ENCODE measurements at places on chromosomes 3 and 15.
A peak's percentile ranks its signal among the peaks of the same experiment; 100 is the strongest.

GRCh38 chr15:67927501-67928168 lies 87.8 kb upstream of the RNU6-1 start:
- DNase-seq = peak; percentile 23

- peak; percentile 70 for DNase-seq
These were observed 56.9 kb downstream of the CYP19A1 start for GRCh38 chr15:51281368-51281967.

DNA sequence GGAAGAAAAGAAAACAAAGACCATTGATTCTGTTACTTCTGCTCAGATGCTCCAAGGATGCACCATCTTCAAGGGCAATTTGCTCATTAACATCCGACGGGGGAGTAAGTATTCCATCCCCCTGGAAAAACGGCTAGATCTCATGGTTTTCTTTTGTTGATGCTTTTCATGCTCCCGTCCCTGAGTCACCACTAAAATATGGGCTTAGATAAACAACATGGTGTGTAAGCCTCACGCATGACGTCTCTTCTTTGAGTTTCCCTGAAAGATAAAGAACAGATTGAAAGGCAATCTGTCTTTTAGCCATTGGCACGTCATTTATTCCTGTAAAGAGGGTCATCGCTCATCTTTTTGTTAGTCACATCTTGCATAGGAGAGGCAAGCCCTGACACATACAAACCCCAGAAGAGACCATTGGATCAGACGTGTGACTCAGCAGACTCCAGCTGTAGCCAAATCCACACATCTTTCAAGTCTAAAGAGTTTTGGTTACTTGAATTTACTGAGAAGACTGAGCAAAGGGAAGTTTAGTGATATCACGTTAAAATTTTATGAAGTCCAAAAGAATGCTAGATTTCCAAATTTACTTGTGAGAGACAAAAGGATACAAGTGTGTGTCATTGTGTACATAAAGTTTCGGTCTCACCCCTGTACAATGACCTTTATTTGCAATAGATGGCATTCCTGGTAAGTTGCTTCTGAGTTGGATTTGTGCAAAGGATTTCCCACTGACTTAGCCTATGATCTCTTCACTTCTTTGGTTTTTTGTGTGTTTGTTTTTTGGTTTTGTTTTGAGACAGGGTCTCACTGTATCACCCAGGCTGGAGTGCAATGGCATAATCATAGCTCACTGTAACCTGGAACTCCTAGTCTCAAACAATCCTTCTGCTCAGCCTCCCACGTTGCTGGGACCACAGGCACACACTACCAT lies 110.5 kb downstream of the PGPEP1L start:
- peak; percentile 97 for DNase-seq

GRCh38 chr3:117304681-117305080 lies 595.1 kb downstream of the TUSC7 start:
- no peak for DNase-seq

GRCh38 chr15:88939486-88939806 lies 26.3 kb upstream of the MFGE8 start:
- DNase-seq = no peak

DNA sequence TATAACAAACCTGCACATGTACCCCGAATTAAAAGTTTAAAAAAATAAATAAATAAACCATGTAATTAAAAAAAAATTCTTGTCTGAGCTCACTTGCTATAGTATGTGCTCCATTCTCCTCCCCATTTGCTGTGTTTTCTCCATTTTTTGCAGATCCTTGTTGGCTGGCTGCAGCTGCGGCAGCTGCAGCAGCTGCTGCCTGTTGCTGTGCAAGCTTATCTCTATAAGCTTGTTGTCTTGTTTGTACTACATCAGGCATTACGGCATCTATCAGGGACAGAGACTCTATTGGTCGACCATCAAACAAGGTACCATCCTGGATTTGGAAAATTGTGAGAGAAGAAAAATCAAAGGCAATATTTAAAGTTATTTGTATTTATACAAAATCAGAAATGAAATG lies 145.9 kb downstream of the TBL1XR1 start:
- peak; percentile 27 for DNase-seq

DNA sequence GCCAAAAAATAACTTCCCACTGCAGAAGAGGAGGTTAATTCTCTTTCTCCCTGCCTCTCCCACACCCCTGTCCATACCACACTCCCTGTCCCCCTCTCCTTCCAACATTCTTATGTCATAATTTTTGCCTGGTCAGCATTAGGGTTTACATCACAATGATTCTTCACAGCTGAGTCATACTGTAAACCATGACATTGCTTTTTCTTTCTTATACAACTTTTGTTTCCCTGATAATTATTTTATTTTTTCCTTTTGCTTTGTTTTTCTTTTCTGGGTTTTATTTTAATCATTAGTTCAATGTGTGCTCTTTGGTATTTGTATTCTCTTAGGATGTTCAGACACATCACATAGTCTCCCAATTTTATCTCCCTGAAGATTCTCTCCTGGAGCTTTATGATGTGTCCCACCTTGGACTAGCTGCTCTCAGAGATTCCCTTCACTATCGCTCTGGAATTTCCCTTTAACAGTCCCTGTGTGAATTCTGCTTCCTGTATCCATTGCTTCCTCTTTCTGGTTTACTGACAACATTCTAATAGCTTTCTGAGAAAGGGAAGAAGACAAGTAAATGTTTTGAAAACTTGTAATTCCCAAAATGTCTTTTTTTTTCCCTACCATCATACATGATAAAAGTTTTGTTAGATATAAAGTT lies 70.7 kb downstream of the SOX2 start:
- DNase-seq = no peak

- DNase-seq = no peak
These were observed 37.6 kb downstream of the PTPN23 start for GRCh38 chr3:47418167-47419082.

- no peak for DNase-seq
These were observed 37.6 kb downstream of the ARHGEF3 start for GRCh38 chr3:56764184-56764583.

GRCh38 chr15:80569656-80570055 lies 125.5 kb upstream of the ABHD17C start:
- no peak for DNase-seq

- no peak for DNase-seq
These were observed 33.4 kb downstream of the SH3BP5 start for GRCh38 chr3:15299036-15299435.

GRCh38 chr3:190644035-190644434 lies 130.2 kb downstream of the IL1RAP start:
- DNase-seq = no peak

DNA sequence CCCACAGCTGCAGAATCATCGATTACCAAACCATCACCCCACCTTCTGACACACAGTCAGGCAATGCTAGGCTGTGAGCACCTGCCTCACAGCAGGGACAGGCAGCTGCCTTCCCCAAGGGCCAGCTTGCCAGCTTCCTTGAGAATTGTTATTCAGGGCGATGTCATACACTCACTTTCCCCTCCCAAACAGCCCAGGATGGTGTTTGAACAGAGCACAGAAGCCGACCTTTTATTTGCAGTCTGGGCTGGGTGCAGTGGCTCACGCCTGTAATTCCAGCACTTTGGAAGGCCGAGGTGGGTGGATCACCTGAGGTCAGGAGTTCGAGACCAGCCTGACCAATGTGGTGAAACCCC lies 84.5 kb upstream of the HERC1 start:
- DNase-seq = no peak

- DNase-seq = peak; percentile 24
These were observed 20.5 kb downstream of the SLC35A5 start for GRCh38 chr3:112582244-112582874.

- DNase-seq = peak; percentile 77
These were observed 32.8 kb downstream of the MYH15 start for GRCh38 chr3:108477511-108478147.

GRCh38 chr15:85745023-85745422 lies 49.7 kb downstream of the KLHL25 start:
- DNase-seq = no peak

DNA sequence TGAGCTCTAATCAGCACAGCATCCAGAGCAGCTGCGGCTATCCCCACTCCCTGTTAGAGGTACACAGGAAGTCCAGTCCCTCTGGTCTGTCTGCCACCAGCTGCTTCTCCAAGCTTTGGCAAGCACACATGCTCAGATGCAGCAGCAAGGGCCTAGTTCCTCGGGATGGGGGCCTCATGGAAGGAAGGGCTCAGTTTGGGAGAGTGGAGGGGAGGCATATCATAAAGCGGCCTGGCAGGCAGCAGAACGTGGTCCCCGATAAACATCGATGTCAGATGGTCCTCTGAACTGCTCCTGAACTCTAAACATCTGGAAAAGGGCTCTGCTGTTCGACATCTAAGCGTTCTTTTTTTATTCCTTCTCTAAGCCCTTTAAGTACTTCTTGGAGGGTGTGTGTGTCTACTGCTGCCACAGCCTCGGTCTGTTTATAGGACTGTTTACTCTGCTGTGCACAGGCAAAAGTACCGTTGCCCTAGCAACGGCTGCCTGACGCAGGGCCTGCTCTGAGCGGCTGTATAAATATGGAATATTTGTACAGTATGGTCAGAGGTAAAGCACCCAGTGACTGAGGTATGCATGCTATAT lies 74.6 kb downstream of the PRICKLE2 start:
- DNase-seq = peak; percentile 90

DNA sequence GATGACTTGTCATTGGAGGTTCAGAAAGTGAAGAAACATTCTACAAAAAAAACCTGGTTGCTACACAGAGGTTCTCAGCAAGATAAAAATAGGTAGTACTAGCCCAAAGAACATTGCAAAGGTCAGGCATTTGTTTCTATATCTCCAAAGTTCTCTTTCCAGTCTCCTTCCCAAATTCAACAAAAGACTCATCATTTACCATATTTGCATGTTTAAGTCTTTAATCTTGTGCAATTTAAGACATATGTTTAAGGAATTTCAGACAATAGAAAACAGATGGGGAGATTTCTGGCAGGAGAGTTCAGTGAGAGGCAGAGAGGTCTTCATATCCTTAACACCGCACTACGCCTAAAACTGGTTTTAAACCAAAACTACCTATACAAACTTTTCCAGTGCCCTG lies 173.8 kb upstream of the THBS1 start:
- DNase-seq = no peak

DNA sequence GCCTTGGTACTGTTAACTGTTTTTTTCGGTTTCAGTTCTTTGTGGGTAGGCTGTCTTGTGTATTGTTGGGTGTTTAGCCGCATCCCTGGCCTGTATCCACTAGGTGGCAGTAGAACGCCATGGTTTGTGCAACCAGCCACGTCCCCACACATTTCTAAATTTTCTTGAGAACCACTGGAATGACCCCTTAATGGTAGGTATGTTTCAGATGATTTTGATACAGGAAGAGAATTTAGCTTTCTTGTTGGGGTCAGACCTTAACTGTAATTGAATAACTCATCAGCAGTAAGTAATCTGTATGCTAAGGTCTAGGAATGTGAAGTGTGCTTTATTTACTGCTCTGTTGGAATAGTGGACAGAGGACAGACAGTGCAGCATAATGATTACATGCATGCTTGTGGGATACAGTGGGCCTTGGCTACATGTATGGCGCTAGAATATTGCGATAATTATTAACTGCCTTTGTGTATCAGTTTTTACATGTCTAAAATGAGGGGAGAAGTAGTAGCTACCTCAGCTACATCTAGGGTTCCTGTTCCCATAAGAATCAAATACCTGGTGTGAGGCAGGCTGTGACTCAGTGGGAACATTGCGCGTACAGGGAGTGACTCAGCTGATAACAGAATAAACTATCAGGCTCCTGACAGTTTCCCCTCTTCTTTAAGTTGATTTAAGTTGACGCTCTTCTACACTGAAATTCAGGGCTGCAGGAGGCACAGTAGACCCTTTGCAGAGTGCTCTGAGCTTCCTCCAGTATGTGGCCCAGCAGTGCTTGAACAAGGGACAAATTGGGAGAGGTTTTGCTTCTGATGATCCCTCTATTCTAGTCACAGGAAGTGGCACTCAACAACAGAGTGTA lies 25.0 kb upstream of the GPR171 start:
- peak; percentile 89 for DNase-seq

DNA sequence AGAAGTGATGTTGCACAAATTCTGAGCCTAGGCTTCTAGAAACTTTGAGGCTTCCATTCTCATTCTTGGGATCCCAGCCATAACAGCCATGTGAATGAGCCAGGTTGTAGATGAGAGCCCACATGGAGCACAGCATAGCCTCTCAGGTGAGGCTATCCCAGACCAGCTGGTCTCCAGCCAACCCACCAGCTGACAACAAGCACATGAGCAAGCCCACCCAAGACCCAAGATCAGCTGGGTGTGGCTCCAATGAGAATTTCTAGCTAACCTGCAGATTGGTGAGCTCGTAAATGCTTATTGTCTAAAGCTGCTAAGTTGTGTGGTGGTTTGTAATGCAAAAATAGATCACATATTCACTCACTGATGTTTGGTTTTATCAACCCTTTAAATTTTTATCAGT lies 14.4 kb downstream of the KY start:
- DNase-seq = no peak

GRCh38 chr3:61783993-61784718 lies 222.8 kb downstream of the PTPRG start:
- no peak for DNase-seq

- no peak for DNase-seq
These were observed 22.0 kb downstream of the SST start for GRCh38 chr3:187648177-187648576.

DNA sequence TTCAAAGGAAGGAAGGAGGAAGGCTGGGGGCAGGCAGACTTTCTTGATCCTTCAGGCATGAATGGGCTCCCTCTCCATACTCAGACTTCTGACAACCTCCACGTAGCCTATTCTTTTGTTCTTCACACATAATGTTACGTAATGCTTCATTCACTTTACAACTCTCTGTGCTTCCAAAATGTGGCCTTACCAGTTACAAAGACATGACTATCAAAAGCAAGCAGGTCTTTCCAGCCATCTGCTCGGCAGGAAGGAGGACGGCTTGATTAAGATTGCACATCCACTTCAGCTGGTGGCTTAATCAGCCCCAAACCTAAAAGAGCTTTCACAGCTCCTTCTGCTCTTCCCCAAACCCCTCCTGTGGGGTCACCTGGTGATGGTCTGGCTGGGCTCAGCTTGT lies 263.2 kb downstream of the XXYLT1 start:
- DNase-seq = peak; percentile 69

DNA sequence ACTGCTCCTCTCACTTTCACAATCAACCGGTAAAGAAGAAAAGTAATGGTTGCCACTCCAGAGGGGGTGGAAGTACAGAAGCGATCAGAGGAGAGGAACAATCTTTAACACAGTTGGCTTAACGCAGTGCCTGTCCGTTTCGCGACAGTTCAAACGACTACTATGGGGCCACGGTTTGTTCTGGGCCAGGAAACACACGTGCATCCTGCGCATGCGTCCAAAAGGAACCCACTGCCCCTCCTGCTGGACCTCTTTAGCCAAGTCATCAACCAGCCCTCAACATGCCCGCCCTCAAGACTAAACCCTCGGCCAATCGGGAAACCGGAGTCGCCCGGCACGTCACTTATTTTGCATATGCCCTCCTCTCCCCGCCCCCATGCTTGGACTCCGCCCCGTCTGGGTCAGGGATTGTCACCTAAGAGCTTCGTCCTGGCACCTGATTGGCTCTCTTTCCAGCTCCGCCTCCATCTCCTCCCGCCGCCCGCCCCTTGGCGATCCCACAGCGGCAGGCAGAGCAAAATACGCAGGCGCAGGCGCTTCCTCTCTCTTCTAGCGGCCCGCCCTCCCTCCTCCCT lies 345 bp upstream of the CDV3 start:
- peak; percentile 100 for DNase-seq

- no peak for DNase-seq
These were observed 1.6 kb upstream of the ATOSA start for GRCh38 chr15:52680761-52681160.

GRCh38 chr3:181017690-181018089 lies 28.2 kb upstream of the DNAJC19 start:
- DNase-seq = no peak

- DNase-seq = no peak
These were observed 60.8 kb downstream of the ETV5 start for GRCh38 chr3:186048119-186048518.

All from trophoblast cell (in vitro differentiated cells and primary cell).